ENCODE measurements at places on chromosomes 5 and 9.
A peak's percentile ranks its signal among the peaks of the same experiment; 100 is the strongest.

- H3K27ac ChIP-seq: no peak overlapping the region
- peaks cover 8% of the 10 kb centered on the region for H3K4me1 ChIP-seq
- no peaks in the 10 kb centered on the region for H3K36me3 ChIP-seq
- DNase-seq: no peak
- no peaks in the 10 kb centered on the region for H3K27me3 ChIP-seq
Observed at GRCh38 chr9:18333157-18333556, 140.8 kb upstream of the ADAMTSL1 start.

- no peaks in the 10 kb centered on the region for H3K27me3 ChIP-seq
- H3K4me3 ChIP-seq: no peak overlapping the region
- no peak for DNase-seq
- no peaks in the 10 kb centered on the region for H3K36me3 ChIP-seq
Observed at GRCh38 chr9:33703430-33704102, 91.8 kb upstream of the PRSS3 start.

DNA sequence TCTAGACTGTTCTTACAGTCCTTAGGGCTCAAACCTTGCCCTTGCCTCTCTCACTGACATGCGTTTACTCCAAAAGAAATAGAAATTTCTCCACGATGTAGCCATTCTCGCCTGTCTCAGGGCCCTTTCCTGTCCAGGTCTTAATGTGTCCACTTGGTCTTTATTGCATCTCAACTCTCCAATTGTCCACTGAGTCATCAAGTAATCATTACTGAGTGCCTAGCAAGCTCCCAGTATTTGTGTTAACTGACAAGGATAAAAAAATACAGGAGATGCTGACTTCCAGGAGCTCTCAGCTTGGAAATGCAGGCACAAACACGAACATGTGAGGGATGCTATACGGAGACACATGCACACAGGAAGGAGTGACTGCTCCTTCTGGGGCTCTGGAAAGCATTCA is 147.3 kb downstream of the ARSB start:
- no peak for DNase-seq
- no peak overlapping the region for H3K4me3 ChIP-seq
- no peaks in the 10 kb centered on the region for H3K27me3 ChIP-seq
- H3K4me1 ChIP-seq: no peaks in the 10 kb centered on the region
- no peak overlapping the region for H3K27ac ChIP-seq
- H3K36me3 ChIP-seq: no peaks in the 10 kb centered on the region

- no peaks in the 10 kb centered on the region for H3K36me3 ChIP-seq
- H3K4me1 ChIP-seq: no peaks in the 10 kb centered on the region
- H3K27me3 ChIP-seq: no peaks in the 10 kb centered on the region
Observed at GRCh38 chr9:90175257-90175656, 467.4 kb downstream of the DIRAS2 start.

- H3K4me1 ChIP-seq: peaks cover 56% of the 10 kb centered on the region
- peak overlapping the region; percentile 29 for H3K4me3 ChIP-seq
- H3K27ac ChIP-seq: peak overlapping the region; percentile 76
Observed at GRCh38 chr9:125513668-125514413, 193.2 kb downstream of the MAPKAP1 start.

DNA sequence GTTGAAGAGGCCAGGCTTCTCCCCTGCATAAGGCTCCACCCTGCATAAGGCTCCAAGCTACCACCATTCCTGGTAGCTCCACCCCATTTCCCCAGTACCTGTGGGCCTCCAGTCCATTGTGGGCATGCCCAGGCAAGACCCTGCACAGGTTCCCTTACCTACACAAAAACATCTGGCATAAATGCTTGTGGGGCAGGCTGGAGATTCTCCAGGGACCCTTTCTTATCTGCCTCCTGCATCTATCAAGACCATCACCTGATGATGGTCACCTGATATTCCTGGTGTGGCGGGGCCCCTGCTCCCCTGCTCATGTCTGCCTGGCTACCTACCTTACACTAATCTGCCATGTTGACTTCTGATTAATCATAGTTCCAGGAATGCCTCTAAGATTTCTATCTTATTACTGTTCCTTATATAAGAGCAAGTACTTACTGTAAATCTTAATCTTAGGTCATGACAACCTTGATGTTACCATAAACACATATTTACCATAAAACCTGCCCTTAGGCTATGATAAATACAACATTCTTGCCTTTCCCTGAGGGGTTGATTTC is 41.0 kb downstream of the FGD3 start:
- no peaks in the 10 kb centered on the region for H3K27me3 ChIP-seq
- no peak overlapping the region for H3K27ac ChIP-seq
- H3K4me3 ChIP-seq: no peak overlapping the region
- no peaks in the 10 kb centered on the region for H3K4me1 ChIP-seq

Measured in left ventricle myocardium inferior (tissue), 1 donor.